Choroid plexus epithelial cell (primary cell): ENCODE measurements at places on chromosomes 3 and 15.

DNA sequence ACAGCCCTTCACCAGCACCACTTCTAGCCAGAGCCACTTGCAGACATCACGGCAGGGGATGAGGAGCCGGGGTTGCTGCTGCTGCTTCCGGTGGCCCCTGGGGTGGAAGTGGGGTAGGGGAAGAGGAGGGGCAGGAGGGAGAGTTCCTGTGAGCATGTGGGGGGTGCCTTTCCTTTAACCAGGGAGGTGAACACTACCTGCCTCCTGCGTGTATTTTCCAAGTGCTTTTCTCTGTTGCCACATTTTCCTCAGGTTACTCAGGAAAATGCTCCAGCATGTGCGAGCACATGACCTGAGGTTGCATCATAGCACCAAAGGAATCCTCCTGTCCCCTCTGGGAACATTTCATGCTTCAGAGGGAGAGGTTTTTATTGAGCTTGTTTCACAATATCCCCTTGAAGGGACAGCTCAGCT, 12.2 kb upstream of the SACM1L start:
- peak; percentile 82 for DNase-seq

- no peak for DNase-seq
Observed at GRCh38 chr15:61840090-61840489, 220.2 kb downstream of the VPS13C start.

GRCh38 chr15:25936004-25936403, 72.9 kb upstream of the ATP10A start:
- DNase-seq = no peak

GRCh38 chr15:65388306-65389080, 10.7 kb upstream of the IGDCC3 start:
- no peak for DNase-seq

GRCh38 chr3:125192190-125193035, 20.1 kb downstream of the SLC12A8 start:
- no peak for DNase-seq

DNA sequence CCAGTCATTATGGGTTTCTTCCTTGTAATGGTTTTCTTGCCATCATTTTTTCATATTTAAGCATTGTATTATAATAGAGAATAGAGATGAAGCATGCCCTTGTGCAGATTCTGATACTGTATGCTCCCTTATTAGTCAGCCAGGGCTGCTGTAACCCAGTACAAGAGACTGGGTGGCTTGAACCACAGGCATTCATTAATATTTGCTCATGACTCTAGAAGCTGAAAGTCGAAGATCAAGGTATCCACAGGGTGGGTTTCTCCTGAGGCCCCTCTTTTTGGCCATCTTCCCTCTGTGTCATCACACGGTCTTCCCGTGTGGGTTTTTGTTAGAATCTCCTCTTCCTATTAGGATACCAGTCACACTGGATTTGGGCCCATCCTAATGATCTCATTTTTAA, 74.5 kb downstream of the FOXP1 start:
- no peak for DNase-seq

- no peak for DNase-seq
Observed at GRCh38 chr3:142104763-142105162, 44.6 kb downstream of the TFDP2 start.

GRCh38 chr3:77053795-77054194, 13.9 kb downstream of the ROBO2 start:
- peak; percentile 6 for DNase-seq

- peak; percentile 49 for DNase-seq
Observed at GRCh38 chr3:187750513-187751123, 5.3 kb upstream of the BCL6 start.

- DNase-seq = no peak
Observed at GRCh38 chr3:182592747-182593146, 200.6 kb upstream of the ATP11B start.

- DNase-seq = peak; percentile 87
Observed at GRCh38 chr15:66780172-66780972, 78.3 kb downstream of the SMAD6 start.

DNA sequence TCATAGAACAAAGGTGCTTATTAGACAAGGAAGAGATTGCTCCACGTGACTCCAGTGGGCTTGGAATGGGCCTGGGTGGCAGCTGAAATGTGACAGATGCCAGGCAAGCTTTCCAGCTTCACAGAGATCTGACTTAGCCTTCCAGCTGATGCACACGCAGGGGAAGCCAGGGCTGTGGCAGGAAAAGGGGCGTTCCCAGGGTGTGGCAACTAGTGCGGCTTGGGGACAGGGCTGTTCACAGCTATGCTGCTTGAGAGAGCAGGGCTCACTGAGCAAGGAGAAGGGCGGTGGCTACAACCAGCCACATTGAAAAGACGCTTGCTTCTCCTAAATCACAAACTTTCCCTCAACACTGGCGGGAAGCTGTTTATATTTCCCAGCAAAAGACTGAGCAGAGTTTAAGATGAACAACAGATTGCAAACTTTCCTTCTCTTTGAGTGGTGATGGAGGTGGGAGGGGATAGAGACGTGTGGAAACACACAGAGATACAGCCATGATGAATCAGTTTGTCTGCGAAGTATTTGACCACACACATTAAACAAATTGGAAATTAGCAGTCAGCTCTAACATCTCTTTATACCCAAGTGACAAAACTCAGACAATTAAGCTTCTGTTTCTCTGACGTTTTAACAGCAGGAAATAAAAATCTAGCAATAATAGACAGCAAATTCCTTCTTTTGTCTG, 127.5 kb downstream of the BDH1 start:
- peak; percentile 56 for DNase-seq

GRCh38 chr3:38755130-38755529, 60.9 kb downstream of the SCN10A start:
- DNase-seq = peak; percentile 26

DNA sequence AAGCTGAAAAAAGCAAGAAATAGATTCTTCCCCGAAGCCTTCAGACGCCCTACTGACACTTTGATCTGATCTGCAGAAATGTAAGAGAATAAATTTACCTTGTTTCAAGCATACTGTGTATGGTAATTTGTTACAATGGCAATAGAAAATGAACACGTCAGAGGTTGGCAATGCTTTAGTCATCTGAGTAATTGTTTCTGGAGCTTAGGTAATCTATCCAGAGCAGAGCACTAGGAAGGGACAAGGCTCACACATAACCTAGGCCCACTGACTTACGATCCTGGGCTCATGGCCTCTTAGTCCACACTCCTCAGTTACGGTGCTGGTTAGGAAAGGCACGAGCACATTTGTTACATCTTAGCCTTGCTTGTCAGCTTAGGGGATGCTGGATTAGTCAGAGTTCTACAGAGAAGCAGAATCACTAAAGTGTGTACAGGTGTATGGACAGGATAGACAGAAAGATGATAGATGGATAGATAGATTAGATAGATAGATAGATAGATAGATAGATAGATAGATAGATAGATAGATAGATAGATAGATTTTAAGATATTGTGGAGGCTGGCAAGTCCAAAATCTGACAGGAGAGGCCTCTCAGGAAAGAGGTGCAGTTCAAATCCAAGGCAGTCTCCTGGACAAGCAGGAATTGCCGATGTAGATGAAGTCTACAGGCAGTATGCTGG, 46.8 kb upstream of the TBC1D23 start:
- no peak for DNase-seq

DNA sequence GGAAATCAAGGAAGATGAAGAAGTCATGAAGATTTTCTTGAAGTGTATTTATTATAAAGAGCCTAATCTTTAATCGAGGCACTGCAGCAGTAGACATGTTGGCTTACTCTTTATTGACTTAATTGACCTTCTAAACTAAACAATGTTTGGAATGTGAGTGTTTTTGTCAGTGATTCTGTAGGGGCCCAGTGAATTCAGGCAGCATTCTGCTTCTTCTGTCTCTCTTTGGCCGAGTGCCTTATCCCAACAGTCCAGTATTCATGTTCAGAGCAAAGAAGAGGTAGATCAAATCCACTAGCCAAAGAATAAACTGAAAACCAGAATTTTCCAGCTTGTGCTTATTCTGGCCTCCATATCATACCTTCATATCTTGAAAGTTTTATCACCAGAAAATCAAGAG, 55.7 kb downstream of the RLBP1 start:
- DNase-seq = peak; percentile 69

DNA sequence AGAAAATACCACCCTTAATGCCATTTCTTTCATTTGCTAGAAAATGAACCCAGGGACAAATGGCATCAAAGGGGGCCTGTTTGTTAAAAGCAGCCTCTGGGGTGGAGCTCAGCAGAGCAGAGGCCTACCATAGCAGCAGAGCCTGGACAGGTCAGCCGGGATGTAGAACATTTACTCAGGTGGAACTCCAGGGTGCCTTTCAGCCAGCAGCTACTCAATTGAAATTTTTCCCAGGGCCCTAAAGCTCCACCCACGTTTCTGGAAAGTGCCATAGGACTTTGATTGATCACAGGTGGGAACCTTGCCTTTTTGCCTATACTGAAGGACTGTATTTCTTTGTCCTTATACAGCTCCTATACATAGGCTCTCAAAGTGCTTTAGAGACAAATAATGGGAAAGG, 74.5 kb upstream of the C15orf61 start:
- DNase-seq = no peak

DNA sequence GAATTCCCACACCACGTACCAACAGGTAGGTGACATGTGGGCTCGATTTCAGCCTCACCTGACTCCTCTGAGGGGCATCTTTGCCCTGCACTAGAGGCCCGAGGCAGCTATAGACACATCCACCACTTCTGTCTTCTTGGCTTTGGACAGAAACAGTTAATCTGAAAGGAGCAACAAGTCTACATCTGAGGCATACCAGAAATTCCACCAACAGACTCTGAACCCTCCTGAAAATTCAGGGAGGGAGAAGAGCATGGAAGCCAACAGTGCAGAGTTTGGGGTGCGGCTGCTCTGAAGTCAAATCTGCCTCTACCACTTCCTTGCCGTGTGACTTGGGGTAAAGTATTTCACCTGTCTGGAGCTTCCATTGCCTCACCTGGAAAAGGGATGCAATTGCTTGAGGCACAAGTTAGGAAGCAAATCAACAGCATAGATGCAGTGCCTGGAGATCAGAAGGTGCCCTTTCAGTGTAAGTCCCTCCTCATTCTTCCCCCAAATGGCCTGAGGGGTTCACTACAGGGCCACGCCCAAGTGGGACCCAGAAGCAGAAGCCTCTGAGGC, 119.8 kb downstream of the SHQ1 start:
- DNase-seq = no peak

GRCh38 chr3:184368586-184369183, 7.2 kb downstream of the POLR2H start:
- peak; percentile 78 for DNase-seq

GRCh38 chr3:139586420-139587017, 47.0 kb upstream of the RBP1 start:
- no peak for DNase-seq

DNA sequence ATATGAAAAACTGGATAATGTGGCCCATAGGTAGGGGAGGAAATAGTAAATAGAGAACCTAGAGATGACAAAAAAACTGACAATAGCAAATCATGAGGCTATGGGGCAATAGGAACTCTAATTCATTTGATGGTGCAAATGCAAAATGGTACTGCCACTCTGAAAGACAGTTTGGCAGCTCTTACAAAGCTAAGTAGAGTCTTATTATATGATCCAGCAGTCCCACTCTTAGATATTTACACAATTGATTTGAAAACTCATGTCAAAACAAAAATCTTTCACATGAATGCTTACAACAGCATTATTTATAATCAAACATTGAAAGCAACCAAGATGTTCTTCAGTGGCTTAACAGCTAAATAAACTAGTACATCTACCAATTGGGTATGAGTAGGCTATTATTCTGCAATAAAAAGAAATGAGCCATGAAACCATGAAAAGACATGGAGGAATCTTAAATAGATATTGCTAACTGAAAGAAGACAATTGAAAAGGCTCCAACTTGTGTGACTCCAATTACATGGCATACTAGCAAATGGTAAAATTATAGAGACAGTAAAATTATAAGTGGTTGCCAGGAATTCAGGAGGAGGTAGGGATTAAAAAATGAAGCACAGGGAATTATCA, 321.8 kb upstream of the STAC start:
- DNase-seq = no peak

- DNase-seq = no peak
Observed at GRCh38 chr15:76340198-76340802, 3.7 kb downstream of the ISL2 start.

DNA sequence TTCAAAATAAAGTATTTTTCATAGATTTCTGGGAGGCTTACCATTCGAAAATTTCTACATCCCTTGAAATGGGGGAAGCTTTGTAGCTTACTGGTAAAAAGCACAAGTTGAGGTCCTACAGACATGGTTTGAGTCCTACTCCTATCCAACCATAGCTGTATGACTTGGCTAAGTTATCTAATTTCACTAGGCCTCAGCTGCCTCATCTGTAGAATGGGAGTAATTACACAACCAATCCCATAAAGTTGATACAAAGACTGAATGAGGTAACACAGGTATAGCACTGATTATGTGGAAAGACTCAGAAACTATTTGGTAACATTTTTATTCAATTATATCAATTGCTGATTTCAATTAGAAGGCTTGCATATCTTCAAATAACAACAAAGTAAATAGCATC, 157.4 kb downstream of the PLD1 start:
- DNase-seq = no peak

GRCh38 chr3:95334461-95334860, 1271.6 kb downstream of the NSUN3 start:
- no peak for DNase-seq

DNA sequence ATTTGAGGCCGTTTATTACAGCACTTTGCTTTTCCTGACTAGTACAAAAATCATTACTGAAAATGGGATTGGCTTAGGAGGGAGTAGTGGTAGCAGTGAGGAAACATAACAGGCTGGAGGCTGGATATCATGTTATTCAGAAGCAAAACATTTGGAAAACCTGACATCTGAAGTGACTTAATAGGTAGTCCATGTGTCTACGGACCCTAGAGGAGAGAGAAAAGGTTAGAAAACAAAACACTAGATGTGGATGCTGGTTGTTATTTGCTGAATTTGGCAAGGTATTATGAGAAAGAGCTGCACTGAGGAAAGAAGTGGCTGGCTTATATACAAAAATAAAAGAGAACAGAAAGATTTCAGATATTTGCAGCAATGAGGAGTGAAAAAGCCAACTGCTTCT, 139.9 kb downstream of the MEX3B start:
- DNase-seq = no peak

DNA sequence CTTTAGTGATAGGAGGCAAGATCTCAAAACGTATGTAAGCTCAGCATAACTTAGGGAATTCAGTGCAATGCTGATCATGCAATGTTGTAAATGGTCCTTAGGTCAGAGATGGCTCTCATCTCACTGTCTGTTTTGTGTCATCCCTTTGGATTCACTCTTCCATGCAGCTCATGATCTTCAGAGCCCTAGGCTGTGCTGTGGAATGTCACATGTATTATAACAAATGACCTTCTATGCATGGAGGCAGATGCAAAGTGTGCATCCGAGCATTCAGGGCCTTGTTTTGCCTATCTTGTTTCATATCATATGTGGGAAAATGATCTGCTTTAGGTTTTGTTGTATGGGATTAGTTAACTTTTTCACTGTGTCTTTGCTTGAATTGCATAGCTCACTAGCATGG, 40.5 kb upstream of the PDZRN3 start:
- DNase-seq = no peak
